ENCODE measurements at places on chromosomes 4 and X. TPM values are rescaled to one million over a fixed set of nuclear protein-coding genes. Genes with fewer than 3 reads are reported as not detected.

DNA sequence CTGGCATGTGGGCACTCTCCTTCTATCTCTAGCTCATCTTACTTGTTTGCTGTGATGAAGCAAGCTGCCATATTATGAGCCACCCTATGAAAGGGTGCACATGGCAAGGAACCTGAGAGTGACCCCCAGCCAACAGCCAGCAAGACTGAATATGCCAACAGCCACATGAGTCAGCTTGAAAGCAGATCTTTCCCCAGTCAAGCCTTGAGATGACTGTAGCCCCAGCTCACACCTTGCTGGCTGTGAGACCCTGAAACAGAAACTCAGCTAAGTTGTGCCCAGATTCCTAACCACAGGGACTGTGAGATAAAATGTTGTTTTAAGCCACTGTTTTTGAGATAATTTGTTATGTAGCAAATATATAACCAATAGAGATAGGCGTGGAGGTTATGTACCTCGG lies 36.2 kb downstream of the KDM5C start:
- no peak for DNase-seq

DNA sequence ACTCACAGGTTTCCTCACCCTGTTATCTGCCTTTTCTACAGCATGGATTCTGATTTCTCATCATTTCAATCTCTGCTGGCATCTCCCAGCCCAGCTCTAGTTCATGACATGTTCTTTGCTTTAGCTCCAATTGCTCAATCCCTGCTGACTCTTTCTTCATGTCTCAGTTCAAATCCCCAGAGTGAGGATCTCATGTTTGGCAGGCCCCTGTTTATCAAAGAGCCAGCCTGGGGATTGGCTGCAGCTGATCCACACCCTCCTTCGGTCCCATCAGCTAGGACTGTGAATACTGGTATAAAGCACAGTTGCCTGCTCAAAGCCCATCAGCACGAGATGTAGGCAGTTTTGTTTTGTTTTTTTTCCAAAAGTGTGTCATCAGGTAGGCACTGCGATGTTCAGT lies 14.4 kb upstream of the CC2D2A start:
- DNase-seq = no peak

DNA sequence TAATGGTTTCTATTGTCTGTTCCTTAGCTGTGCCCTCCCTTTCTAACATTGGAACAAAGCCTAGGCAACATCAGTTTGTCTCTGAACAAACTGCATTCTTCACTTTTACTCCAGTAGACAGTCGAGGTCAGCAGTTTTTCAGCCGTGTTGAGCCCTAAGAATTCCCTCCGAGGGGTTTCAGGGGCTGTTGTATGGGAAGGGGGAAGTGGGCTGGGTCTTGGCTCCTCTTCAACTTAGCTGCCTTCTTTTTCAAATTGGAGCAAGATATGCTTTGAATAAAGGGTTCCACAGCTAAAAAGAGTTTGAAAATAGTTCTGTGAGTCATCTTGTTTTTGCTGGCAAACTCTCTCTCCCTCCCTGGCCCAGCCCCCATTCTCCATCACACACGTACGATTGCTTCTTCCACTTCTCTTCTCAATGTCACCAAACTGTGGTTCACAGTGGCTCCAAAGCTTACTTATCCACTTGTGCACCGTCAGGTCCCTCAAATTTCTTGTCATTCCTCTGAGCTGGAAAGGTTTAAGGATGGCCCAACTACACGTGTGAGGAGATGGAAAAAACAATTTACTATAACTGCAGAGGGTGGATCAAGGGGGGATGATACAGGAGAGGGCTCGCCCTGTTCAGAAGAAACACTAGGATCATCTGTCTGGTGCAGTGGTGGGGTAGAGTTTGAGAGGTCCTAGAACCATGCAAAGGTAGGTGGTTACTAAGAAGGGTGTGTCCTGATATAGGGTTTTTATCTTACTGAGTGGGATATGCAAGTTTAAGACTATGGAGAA lies 9.2 kb upstream of the MAML3 start:
- DNase-seq = no peak

DNA sequence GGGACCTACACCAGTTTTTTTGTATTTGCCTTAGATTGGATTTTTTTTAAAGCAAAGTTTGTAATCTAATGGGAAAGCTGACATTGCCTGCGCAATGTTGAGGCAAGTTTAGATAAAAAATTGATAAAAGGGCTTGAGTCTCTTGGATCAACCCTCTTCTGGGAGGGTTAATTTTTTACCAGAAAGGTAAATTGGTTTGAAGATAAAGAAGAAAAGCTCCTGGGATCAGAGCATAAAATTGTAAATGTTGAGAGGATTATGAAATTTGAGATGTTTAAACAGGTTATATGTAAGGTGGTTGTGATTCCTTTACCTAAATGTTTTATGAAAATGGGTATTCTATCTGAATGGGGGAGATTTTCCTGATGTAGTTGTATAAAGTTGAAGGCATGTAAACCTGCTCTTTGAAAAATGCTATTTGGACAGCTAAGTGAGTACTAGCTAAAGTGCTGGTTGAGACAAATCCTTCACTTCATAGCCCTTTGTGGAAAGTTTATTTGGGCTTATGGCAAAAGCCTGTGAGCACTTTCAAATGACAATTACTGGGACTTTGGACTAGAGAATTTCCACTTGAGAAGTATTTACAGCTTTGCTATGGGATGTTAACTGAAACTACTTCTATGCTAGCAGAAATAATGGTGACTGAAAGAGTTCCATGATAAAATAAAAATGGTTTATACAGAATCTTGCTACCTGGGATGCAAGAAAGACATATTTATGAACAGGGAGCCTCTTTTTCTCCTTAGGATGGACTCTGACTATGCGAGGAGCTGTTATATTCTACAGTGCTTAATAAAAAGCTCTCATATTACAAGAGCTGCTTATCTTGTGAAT lies 56.2 kb downstream of the UGT2B10 start:
- no peak for DNase-seq

DNA sequence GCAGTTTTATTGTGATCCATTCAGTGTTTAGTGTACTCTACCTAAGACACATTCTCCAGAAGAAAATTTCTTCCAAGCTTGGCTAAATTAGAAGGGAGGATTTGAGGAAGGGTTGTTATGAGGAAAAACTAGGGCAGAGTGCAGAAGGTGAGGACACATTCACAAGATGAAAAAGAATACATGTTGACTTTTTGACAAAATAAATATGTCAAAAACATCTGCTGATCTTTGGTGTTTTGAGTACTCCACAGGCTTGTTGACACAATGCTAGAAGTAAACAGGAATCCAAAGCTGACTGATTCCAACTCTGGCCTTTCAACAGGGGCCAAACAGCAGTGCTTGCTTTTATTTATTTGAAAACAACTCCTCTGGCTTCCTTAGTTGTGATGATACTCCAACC lies 125.8 kb upstream of the SLC7A11 start:
- DNase-seq = no peak

Gene GAB3
- polyA plus RNA-seq = 3.2 TPM

Data from CD4-positive, alpha-beta memory T cell (primary cell).